Left forelimb (tissue), 1 donor: ENCODE measurements at places on chromosomes 11 and 22.

GRCh38 chr11:66591175-66591574 lies 1.7 kb downstream of the CCDC87 start:
- no peak for DNase-seq

GRCh38 chr22:50222508-50222907 lies 21.7 kb downstream of the SELENOO start:
- DNase-seq, result peak; percentile 55

DNA sequence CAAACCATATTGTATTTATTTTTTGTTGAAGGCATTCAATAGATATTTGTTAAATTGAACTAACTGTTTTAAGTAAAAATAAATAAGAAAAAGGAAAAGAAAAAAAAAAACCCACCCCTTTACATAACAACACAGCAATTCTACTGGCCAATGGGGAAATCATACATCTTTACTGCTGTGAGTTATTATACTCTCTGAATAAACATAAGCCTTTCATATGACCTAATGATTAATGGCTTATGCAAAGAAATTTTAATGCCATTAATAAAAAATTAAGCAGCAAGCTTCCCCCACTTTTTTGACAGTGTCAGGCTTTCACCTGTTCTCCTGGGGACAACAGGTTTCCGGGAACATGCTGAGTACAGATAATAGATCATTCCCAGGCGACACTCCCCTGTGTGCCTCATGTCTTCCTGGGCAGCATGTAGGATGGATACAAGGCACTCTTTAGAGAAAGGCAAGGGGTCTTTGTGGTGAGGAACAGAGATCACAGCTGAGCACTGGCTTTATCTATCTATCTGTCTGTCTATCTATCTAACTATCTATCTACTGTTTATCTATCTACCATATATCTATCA lies 676.0 kb downstream of the NTM start:
- DNase-seq, result no peak

GRCh38 chr11:126303623-126304456 lies at the start of gene DCPS:
Gene DCPS (plus strand): TSS chr11:126304060. CDS start chr11:126304081, 21 bp downstream.
- peak; percentile 96 for DNase-seq

GRCh38 chr11:127693686-127694085 lies 693.1 kb upstream of the KIRREL3 start:
- DNase-seq, result no peak

GRCh38 chr11:60332846-60333245 lies 5.8 kb downstream of the MS4A6E start:
- no peak for DNase-seq

GRCh38 chr11:94790661-94791180 lies 22.6 kb downstream of the AMOTL1 start:
- DNase-seq, result no peak
